Lower lobe of right lung (tissue), 2 donors: ENCODE measurements at places on chromosomes 13 and 19. TPM values are rescaled to one million over a fixed set of nuclear protein-coding genes. Genes with fewer than 3 reads are reported as not detected.

The MAMSTR gene
- 1.5 TPM for total RNA-seq

DNA sequence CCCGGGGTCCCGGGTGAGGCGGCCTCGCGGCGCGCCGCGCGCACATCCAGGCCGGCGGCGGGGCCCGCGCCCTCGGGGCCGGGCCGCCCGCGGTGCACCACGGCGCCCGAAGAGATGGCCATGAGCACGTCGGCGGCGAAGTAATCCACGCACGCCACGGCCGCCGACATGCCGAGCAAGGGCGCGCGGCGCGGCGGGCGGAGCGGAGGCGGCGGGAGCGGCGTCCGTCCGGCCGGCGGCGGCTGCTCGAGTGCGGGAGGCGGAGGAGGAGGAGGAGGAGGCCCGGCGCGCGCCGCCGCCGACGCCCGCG is at the start of gene KLF16:
KLF16 (minus strand) TSS at position 252 of the 310 bp plus-strand sequence; CDS start at position 170, 82 bp downstream.
- peaks cover 50% of the 10 kb centered on the region for H3K4me1 ChIP-seq
- H3K27me3 ChIP-seq = no peaks in the 10 kb centered on the region
- no peaks in the 10 kb centered on the region for H3K36me3 ChIP-seq
- no peak for DNase-seq
- peak within 1 kb of the TSS; percentile 80 for H3K4me3 ChIP-seq

GRCh38 chr19:17997969-17998826 is 9.8 kb upstream of the ARRDC2 start:
- H3K36me3 ChIP-seq = peaks cover 3% of the 10 kb centered on the region
- H3K27ac ChIP-seq = peak overlapping the region; percentile 18
- peaks cover 29% of the 10 kb centered on the region for H3K4me1 ChIP-seq
- no peak for DNase-seq
- H3K4me3 ChIP-seq = no peak overlapping the region
- H3K27me3 ChIP-seq = no peaks in the 10 kb centered on the region

- no peaks in the 10 kb centered on the region for H3K4me1 ChIP-seq
- no peaks in the 10 kb centered on the region for H3K36me3 ChIP-seq
- no peak overlapping the region for H3K4me3 ChIP-seq
- DNase-seq = peak; percentile 50
These were observed 192.7 kb upstream of the MIR17HG start for GRCh38 chr13:91154558-91155353.

The GADD45GIP1 gene
- 14.8 TPM for total RNA-seq

GRCh38 chr19:49580264-49581006 is at the start of gene NOSIP:
Gene NOSIP (minus strand): TSS chr19:49580556. CDS start chr19:49560691, 19,865 bp downstream.
- H3K4me1 ChIP-seq = peaks cover 27% of the 10 kb centered on the region
- H3K27me3 ChIP-seq = no peaks in the 10 kb centered on the region
- DNase-seq = peak; percentile 95
- H3K36me3 ChIP-seq = peaks cover 15% of the 10 kb centered on the region
- H3K4me3 ChIP-seq = peak within 1 kb of the TSS; percentile 70

GRCh38 chr19:43503501-43504425 is 783 bp downstream of the PHLDB3 start:
- H3K27ac ChIP-seq = peak overlapping the region; percentile 80
- DNase-seq = peak; percentile 98
- no peaks in the 10 kb centered on the region for H3K27me3 ChIP-seq
- peaks cover 23% of the 10 kb centered on the region for H3K4me1 ChIP-seq

DNA sequence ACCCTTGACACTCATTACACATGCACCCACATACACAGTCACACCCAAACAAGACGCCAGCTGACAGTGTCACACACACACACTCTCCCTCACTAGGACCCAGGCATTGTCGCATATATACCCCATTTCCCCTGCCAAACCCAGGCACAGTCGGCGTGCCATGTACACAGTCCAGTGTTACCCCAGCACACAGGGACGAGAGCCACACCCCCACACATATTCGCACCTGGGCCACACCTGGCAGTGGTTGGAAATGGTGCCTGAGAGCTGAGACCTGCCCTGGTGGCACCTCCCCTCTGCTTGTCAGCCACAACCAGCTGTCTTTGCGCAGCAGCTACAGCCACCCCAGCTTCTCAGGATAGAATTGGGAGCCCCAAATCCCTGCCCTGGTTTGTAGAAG is 9.0 kb downstream of the NFIX start:
- H3K27ac ChIP-seq = peak overlapping the region; percentile 41
- no peaks in the 10 kb centered on the region for H3K27me3 ChIP-seq
- H3K4me3 ChIP-seq = no peak overlapping the region
- no peaks in the 10 kb centered on the region for H3K36me3 ChIP-seq
- no peak for DNase-seq

DNA sequence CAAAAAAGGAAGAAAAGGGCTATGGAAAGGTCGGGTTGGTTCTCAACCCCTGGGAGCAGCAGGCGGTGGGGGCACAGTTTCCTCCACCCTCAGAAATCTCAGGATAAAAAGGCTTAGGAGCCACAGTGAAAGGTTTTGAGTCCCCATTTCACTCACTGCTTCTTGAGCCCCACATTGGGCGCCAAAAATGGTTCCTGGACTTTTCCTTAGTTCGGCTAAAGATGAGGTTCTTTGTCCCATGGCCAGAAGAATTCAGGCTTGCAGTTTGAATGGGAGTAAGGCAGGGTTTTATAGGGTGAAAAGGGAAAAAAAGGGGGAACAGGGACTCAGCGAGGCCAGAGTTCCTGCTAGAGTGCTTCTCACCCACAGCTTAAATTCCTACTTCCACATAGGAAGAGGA is 179.5 kb downstream of the GGACT start:
- no peak for DNase-seq
- no peaks in the 10 kb centered on the region for H3K27me3 ChIP-seq
- no peaks in the 10 kb centered on the region for H3K4me1 ChIP-seq
- H3K36me3 ChIP-seq = no peaks in the 10 kb centered on the region
- H3K4me3 ChIP-seq = no peak overlapping the region

DNA sequence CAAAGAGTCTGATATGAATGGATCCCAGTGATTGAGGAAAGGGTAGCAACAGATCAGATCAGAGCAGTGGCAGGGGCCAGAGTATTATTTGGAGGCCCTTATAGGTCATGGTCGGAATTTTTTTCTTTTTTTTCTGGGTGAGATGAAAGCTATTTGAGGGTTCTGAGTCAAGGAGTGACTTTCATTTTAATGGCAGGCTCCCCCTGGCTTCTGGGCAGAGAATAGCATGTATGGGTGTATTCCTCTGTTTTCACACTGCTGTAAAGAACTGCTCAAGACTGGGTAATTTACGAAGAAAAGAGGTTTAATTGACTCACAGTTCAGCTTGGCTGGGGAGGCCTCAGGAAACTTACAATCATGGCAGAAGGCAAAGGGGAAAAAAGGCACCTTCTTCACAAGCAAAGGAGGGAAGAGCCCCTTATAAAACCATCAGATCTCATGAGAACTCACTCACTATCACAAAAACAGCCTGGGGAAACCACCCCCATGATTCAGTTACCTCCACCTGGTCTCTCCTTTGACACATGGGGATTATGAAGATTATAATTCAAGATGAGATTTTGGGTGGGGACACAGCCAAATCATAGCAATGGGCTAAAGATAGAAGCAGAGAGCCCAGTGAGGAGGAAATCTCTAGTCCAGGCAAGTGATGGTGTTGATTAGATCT is 3.0 kb upstream of the SLC6A16 start:
- no peak for DNase-seq
- H3K4me3 ChIP-seq = no peak overlapping the region
- H3K27ac ChIP-seq = no peak overlapping the region
- no peaks in the 10 kb centered on the region for H3K27me3 ChIP-seq

DNA sequence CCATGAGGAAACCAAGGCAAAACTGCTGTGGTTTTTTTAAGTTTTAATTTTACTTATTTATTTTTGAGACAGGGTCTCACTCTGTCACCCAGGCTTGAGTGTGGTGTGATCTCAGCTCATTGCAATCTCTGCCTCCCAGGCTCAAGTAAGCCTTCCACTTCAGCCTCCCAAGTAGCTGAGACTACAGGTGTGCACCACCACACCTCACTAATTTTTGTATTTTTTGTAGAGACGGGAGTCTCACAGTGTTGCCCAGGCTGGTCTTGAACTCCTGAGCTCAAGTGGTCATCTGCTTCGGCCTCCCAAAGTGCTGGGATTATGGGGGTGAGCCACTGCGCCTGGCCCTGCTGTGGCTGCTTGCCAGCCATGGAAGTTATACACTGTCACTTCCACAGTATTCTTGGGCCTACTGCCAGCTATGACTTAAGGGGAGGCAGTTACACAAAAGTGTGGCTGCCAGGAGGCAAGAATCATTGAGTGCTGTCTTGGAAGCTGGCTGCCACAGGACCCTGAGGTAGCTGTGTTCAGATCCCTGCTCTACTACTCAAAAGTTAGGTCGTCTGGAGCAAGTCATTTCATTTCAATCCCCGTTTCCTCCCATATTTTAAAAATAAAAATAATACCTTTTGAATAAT is 12.7 kb downstream of the FARP1 start:
- DNase-seq = no peak
- H3K27ac ChIP-seq = no peak overlapping the region
- no peaks in the 10 kb centered on the region for H3K36me3 ChIP-seq
- H3K4me3 ChIP-seq = no peak overlapping the region
- H3K4me1 ChIP-seq = peaks cover 9% of the 10 kb centered on the region
- H3K27me3 ChIP-seq = no peaks in the 10 kb centered on the region

DNA sequence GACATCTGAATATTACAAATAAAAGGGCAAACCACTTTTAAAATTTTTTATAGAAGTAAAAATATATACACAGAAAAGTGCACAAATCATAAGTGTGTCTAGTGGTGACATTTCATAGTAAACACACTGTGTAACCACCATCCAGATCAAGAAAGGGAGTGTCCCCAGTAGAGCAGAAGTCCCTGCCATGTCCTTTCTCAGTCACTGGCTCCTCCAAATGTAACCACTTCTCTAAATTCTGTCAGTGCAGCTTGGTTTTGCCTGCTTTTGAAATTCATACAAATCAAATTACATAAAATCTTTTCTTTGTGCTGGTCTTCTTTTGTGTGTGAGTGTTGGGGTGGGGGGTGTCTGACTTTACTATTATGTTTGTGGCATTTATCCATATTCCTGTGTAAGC is 116.5 kb downstream of the RBM26 start:
- no peaks in the 10 kb centered on the region for H3K36me3 ChIP-seq
- no peaks in the 10 kb centered on the region for H3K4me1 ChIP-seq
- no peak for DNase-seq
- H3K4me3 ChIP-seq = no peak overlapping the region
